ENCODE measurements at places on chromosomes 2 and 18. TPM values are rescaled to one million over a fixed set of nuclear protein-coding genes. Genes with fewer than 3 reads are reported as not detected.

HDLBP gene
- 308 TPM for polyA plus RNA-seq

UGT1A9 gene
- not detected for polyA plus RNA-seq

CD207 gene
- 0.04 TPM for polyA plus RNA-seq

GULP1 gene
- polyA plus RNA-seq = 2.9 TPM

DSC3 gene
- 0.22 TPM for polyA plus RNA-seq

ZNF24 gene
- 17.6 TPM for polyA plus RNA-seq

PFN4 gene
- polyA plus RNA-seq = 2.1 TPM

CNDP1 gene
- 0.03 TPM for polyA plus RNA-seq

EML6 gene
- 0.91 TPM for polyA plus RNA-seq

LBX2 gene
- polyA plus RNA-seq = 0.67 TPM

MERTK gene
- 2.6 TPM for polyA plus RNA-seq

CCDC68 gene
- 4.0 TPM for polyA plus RNA-seq

HJURP gene
- 0.10 TPM for polyA plus RNA-seq

RBMS1 gene
- 32.4 TPM for polyA plus RNA-seq

DNA sequence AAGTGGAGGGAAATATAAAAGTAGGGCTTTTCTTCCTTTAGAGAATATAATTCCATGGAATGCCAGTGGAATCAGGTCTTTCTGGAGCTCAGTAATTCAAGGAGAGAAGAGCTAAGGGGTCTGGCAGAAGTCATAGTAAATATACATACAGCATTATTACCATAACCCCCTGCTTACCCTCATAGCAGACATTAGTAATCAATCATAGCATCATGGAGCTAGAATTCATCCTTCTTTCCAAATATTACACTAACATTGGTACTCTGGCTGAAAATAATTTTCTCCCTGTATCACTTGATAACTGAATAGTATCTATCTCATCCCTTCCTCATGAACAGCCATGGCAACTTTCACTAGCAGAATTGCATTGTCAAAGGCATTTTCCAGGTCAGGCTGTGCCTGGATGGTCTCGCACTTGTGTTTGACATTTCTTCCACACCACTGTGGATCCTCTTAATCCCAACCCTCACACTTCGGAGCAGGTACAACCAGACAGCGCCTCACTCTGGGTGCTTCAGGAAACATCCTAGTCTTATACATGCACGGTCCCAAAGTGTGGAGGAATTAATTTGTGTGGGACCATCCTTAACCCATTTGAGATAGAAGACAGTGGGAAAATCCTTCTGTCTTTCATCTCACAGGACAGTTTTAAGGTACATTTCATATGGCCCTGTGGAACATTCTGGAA lies 84.2 kb upstream of the SEC11C start:
- DNase-seq = no peak

DNA sequence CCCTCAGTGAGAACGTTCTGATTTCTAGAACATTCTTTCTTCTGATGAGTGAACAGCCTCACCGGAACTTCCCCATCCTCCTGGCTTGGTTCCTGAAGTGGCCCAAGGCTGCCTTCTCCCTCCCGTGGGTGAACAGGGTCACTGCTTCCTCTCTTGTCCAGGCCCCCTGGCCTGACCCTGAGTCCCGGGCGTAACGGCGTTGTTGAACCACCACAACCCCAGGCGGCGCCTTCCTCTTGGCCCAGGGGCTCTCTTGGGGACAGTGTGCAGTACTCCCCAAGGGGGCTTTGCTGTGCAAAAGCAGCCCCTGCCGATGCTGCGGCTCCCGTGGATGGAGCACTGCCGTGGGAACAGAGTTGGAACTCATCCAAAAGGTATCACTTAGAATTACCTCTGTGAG lies 147.2 kb downstream of the TSN start:
- no peak for DNase-seq

- DNase-seq = no peak
These were observed 37.6 kb upstream of the SPAG16 start for GRCh38 chr2:213246497-213247281.

DNA sequence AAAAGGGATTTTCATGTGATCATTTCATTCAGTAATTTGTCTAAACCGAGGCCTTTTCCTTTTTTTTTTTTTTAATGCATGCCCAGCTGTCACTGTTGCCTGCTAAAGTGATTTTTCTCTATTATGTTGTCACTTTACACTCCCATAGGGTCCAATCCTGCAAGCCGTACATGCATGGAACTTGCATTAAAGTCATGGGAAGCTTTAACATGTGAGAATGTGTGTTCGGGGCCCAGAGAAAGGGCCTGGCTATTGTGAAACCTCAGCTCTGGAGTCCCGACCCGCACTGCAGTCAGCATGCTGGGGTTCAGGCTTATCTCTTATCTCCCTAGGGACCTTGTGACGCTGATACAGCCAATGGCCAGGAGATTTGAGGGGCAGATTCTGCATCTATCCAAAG lies 474.6 kb downstream of the SLC4A3 start:
- no peak for DNase-seq

DNA sequence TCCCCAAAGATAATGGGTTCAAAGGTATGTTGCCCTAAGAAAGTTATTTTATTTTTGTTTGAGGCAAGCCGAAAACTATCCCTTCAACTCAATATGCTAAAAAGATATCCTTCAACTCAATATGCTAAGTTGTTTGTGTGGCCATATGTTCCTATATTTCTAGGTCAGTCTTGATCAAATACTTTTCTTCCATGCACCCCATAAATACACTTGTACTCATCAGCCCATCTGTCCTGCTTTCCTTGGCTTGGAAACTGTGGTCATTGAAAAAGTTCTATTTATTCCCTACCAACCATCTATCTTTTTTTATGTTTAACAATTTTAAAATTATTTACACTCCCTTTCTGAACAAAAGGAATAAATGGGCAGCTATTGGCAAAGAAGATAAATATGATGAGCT lies 447.7 kb downstream of the NRXN1 start:
- no peak for DNase-seq

DNA sequence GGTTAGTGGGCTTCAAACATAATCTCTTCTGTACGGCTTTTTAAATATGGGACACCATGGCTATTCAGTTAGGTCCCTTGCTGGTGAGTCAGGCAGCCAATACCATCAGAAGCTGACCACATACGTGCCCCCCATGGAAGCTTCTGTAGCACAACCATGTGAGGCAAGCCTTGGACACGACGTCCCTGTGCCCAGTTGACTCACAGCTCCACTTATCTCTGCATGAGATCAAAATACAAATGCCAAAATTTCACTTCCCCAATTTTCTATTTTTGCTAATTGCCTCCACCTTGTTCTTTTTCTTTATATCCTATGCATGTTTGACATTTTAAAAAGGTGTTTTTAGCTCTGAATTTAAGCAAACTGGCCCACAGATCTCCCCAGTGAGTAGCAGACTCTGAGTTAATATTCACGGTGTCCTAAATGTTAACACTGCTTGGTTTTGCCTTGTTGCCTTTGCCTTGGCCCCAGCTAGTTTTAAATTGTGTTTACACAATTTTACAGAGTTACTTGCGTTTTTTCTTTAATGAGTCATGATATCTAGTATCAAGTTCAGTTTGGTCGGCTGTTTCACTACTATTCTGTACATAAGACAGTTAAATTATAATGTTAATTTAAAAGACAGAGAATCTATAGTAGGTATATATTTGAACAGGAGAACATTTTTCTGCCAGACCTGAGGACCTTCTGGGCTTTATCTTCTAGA lies 77.5 kb downstream of the CDCA7 start:
- DNase-seq = no peak

DNA sequence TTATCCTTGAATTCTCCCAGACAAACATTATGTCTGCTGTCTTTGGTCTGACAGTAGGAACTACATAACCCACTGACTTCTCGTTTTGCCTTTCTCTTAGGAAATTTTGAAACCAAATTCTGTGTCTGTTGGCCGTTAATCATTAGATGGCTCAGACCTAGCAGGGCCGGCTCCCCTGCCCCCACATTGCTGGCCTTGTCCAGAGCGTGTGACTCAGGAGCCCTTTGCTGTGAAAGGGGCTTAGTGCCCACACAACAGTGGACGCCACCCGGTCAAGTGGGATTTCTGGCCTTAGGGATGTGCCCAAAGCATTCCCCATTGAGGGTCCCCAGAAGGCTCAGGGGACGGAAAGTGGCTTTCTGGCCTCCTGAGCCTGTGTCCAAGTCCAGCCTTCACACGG lies 137.5 kb downstream of the CTIF start:
- DNase-seq = no peak

GRCh38 chr2:42999391-42999841 lies 207.0 kb upstream of the HAAO start:
- DNase-seq = no peak

DNA sequence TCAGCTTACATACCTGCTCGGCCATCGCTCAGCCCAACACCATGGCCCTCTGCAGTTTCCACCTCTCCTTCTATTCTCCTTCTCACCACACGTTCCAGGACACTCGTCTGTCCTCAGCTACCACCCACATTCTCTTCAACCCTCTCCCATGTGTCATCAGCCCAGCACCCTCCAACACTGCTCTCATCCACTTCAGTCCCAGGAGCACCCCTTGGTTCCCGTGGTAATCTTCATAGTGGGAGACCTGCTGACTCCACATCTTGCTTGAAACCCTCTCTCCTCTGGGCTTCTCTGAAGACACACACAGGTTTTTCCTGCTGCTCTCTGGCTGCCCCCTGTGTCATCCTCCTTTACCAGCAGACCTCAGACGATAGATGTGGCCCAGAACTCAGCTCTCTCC lies 228.7 kb downstream of the GBX2 start:
- DNase-seq = no peak

DNA sequence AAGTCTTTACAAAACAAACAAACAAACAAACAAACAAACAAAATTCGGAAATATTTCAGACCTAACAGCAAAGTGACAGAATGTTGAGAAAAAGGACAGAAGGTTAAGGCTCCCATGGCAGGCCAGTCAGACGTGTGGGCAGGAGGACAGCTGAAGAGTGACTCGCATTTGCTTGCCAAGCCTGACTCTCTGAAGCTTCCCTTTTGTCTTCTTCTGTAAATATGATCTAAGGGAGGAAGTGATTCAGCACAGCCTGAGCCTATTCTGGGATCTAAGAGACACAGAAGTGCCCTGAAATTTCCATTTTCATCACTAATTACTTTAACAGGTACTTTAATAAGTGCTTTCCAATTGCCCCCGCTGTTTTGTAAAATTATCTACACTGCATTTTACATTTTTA lies 134.0 kb upstream of the LYPD1 start:
- DNase-seq = no peak

DNA sequence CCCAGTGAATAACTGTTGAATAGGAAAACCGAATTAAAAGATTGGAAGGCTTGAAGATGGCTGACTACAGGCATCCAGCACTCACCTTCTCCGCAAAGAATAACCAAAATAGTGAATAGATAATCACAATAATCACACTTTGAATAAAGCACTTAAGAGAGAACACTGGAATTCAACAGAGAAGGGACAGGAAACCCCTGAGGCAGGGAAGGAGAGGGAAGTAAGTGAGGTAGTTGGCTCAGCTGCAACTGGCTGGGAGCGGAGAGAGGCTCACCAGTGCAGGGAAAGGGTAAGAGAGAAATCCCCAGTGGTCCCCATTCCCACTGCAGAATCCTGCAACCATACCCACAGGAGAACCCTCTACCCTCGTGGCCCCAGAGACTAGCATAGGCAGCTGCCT lies 246.6 kb upstream of the NCKAP5 start:
- no peak for DNase-seq

- no peak for DNase-seq
These were observed 533.6 kb downstream of the RNF144A start for GRCh38 chr2:7450833-7451190.

- DNase-seq = no peak
These were observed 70.3 kb upstream of the PSME4 start for GRCh38 chr2:54041135-54041534.
